Stimulated activated CD4-positive, alpha-beta T cell treated with anti-CD3 and anti-CD28 coated beads, TNF-alpha, amount 100 ng/mL, for 1 hour (primary cell): ENCODE measurements at places on chromosomes 16 and 17.

DNA sequence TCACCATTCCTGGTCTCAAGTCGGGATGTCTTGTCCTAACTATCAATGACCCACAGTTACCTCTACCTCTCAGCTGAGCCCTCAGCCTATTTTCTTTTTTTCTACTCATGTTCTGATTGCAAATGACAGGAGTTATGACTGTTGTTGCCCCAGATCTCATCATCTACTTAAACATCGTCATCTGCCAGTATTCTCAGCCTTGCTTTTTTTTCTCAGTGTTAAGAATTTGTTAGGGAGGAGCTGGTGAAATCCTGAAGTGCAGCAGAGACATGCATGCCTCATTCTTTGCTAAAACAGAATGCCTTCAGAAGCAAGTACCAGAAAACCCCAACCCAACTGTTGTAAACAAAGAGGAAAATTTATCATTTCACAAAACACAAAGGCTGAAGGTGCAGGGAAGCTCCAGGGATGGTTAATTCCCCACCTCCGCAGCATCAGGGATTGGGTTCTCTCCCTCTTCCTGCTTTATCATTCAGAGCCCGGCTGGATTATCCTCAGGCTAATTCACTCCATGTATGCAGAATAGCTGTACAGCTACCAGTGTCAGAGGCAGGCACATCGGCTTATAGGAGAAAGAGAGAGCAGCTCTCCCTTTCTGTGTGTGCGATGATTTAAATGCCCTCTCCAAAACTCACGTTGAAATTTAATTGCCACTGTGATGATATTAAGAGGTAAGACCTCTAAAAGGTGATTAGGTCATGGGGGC, 540.8 kb upstream of the HSBP1 start:
- no peak for DNase-seq

GRCh38 chr17:3894911-3895343, 2.1 kb upstream of the CAMKK1 start:
- DNase-seq = no peak

DNA sequence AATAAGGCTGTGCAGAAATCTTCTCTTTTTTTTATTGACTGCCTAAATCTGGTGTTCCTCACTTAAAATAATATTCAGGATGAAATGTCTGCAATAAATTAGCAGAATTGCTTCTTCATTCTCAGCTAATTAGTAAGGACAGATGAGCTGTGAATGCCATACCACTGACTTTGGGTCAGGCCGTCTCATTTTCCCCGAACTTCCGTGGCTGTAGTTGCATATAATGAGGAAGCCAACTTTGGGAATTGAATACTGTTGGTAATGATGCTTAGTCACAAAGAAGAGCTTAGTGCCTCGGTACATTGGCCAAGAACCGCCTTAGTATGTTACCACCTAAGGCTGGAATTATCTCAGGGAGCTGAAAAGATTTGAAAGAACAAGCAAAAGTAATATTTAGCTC, 47.6 kb downstream of the NUP93 start:
- DNase-seq = no peak

GRCh38 chr16:54204756-54205155, 81.8 kb downstream of the IRX3 start:
- DNase-seq = no peak

- DNase-seq = no peak
Measured at GRCh38 chr16:2167068-2167638, 11.6 kb downstream of the TRAF7 start.

GRCh38 chr16:85908444-85908843, 9.5 kb downstream of the IRF8 start:
- no peak for DNase-seq

- DNase-seq = no peak
Measured at GRCh38 chr16:28283173-28283572, 9.2 kb upstream of the SBK1 start.

DNA sequence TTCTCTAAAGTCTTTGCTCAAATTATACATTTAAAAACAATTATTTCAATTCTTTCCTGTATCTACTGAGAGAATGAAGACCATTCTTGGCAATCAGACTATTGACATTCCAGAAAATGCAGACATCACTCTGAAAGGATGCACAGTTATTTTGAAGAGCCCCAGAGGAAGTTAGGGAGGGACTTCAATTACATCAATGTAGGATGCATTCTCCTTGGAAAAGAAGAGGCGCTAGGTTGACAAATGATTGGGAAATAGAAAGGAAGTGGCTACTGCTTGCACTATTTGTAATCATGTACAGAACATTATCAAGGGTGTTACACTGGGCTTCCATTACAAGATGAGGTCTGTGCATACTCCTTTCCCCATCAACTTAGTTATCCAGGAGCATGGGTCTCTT, 74.3 kb downstream of the SSH2 start:
- DNase-seq = no peak

DNA sequence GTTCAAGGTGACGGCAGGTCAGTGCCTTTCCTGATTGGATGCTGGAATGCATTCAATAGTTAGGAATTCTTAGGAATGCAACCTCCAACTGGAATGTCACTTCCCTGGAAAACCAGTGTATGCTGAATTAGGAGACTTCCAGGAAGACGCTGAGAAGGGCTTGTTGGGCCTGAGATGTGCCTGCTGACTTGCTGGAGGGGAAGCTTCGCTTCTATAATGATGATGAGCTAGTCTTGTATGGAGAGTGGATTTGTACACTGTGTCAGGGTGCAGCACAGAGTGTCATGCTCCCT, 45.6 kb downstream of the SMPD3 start:
- no peak for DNase-seq

DNA sequence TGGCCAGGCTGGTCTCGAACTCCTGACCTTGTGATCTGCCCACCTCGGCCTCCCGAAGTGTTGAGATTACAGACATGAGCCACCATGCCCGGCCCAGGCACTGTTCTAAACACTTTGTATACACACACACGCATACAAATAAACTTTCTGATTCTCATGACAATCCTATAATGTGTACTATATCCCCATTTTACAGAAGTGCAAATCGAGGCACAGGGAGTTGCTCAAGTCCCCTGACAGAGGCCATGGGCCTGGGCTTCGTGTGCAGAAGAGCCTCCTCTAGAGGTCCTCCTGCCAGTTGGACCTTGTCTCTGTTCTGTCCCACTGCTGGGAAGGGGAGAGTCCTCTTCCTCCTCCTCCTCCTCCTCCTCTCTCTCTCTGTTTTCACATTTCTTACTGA, 9.9 kb upstream of the GPRC5B start:
- no peak for DNase-seq

DNA sequence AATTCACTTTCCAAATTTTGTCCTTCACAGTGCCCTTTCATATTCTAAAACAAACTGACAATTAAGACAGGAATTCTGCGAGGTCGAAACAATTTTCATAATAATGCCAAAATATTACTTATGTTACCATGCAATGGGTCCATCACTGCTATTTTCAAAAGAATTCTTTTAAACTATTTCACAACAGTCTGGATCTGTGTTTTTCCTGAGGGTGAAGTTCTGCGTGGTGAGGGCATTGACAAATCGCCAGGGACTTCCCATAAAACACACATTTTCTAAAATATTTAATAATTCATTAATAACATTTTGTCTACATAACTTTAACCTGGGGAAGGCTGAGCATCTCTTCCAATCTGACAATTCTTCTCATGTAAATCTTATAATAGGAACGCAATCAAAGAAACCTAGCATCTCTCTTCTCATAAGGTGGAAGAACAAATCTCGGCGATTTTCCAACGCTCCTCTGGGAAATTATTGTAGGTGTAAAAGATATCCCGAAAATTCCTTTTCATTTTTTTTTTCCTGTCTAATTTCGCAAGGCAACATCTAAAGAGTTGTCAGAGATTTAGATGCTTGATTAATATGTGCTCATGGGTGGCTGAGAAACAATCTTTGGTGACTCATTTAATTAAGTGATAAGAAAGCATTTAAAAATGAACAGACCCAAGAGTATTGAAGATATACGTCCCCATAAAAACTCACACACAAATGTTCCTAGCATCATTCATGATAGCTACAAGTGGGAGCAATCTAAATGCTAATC, 41.5 kb downstream of the CALB2 start:
- DNase-seq = no peak

DNA sequence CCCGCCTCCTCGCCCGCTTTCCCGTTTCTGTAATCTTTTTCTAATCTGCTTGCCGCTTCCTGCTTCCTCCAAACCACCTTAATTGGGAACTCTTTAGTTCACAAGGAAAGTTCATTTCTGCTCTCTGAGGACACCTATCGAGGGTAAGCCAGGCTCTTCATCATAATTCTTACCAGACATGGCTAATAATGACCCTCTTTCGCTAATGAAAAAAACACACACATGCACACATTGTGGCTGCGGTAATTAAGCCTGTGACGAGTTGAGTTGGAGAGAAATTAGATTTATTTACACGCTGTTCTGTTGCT, 100.6 kb downstream of the ZNF423 start:
- no peak for DNase-seq

DNA sequence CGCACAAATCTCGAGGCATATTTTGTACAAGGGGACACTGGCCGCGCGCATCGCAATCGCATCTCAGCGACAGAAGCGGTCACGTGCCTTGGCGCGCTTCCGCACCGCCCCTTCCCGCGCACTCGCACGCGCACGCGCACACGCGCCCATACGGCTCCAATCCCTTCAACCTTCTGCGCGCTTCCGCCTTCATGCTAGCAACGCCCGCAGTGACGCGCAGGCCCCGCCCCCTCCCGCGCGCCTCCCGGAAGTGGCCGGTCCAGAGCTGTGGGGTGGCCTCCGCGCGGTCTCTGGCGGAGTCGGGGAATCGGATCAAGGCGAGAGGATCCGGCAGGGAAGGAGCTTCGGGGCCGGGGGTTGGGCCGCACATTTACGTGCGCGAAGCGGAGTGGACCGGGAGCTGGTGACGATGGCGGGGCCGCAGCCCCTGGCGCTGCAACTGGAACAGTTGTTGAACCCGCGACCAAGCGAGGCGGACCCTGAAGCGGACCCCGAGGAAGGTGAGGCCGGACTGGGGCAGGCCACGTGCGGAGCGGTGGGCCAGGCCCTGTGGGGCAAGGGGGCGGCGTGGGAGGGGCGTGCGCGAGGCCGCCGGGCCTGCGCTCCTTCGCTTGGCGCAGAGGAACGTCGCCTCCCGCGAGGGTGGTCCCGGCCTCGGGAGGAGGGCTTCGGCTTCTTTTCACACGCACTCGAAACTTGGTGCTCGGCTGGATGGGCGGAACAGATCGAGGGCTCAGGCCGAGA, at the start of gene AATF:
TSS of gene AATF (plus strand) at position 238 of the 744 bp plus-strand sequence. CDS start at position 410, 172 bp downstream.
- DNase-seq = peak; percentile 97

DNA sequence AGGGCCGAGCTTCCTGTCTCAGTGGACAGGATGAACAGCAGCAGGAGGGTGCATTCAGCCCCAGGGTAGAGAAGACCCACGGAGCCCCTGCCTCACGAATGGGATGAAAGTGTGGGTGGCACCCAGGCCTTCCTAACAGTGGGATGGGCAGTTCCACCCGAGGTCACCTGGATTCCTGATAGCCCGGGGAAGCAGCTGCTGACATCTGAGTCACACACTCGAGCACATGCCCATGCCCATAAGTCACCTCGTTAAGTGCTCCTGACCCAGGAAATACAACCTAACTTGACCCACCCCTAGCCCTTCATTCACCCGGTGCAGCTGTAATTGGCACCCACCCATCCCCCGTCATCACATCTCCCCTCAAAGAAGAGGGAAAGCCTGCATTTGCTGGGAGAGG, 85.3 kb upstream of the FOXF1 start:
- DNase-seq = no peak

GRCh38 chr16:1378804-1379303, 27.1 kb downstream of the GNPTG start:
- DNase-seq = peak; percentile 19

GRCh38 chr17:78506454-78507309, 70.5 kb downstream of the DNAH17 start:
- no peak for DNase-seq

DNA sequence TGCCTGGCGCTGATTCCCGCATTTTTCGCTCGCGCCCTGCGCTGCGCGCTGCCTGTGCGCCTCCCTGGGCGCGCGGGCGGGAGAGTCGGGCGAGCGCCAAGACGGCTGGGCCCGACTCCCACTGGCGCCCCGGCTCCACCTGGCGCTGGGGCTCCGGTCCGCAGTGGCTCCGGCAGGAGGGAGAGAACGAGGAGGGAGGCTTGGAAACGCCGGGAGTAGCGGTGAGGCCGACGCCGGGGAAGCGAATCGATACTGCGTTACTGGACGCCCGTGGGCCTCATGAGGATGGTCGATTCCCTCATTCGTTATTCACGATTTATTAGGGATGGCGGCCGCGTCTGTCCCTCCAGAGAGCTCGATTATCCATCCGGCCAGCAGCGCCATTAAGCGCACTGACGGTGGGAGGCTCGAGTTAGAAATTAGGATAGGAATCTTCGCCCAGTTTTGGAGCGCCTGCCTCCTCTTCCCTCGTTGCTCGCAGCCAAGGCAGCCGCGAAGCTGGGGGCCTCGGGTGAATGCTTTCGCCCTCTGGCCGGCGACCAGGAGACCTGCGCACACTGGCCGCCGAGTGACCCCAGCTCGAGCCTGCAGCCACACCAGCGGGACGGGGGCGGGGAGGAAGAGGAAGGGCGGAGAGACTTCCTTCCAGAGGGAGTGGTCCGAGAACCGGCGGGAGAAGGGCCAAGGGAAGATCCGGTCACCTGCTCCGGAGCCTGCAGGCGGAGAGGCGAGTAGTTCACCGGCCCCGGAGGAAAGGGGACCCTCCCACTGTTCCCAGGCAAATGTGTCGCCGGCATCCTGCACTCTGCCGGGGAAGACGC, 1.3 kb upstream of the PCGF2 start:
- DNase-seq = no peak

- no peak for DNase-seq
Measured at GRCh38 chr17:65931246-65932149, 260.4 kb downstream of the CEP112 start.

GRCh38 chr17:78267253-78268073, 36.0 kb downstream of the TMEM235 start:
- DNase-seq = no peak

- DNase-seq = no peak
Measured at GRCh38 chr16:72791786-72792185, 256.1 kb downstream of the ZFHX3 start.

- DNase-seq = peak; percentile 3
Measured at GRCh38 chr17:51734462-51734861, 424.1 kb downstream of the CA10 start.

DNA sequence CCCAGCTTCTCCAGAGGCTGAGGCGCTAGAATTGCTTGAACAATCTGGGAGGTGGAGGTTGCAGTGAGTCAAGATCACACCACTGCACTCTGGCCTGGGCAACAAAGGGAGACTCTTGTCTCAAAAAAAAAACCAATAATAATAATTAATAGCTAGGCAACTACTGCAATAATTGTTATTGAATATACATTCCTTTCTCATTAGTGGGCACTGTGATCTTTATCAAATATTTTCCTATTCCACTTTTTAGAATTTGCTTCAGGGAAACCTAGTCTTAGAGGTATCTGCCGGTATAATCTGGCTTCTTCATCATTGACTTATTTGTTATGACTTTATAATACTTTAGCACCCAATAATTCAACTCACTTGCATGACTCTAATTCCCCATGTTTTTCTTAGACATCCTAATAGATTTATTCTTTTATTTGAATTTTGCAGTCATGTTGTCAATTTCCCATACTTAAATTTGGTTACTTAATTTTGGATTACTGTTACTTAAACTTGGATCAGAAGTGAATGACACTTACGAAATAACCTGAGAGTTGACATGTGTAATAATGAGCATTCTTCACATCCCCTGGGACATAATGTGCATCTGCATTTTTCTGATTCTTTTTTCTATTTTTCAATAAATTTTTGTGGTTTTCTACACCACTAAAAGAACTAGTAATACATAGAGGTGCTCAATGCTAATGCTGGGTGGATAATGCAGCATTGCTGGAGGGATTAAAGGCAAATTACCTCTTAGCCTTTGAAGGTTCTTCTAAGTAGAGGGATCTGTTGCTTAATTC, 25.0 kb upstream of the KCNJ16 start:
- no peak for DNase-seq
